A549 treated with GW870086 at 1 μM for 4 hours (cell line): ENCODE measurements at places on chromosomes 7 and 10. TPM values are rescaled to one million over a fixed set of nuclear protein-coding genes. Genes with fewer than 3 reads are reported as not detected.

OR2F2 gene
- total RNA-seq, result not detected in 5 replicates

NME8 gene
- not detected in 5 replicates for total RNA-seq

HYAL4 gene
- total RNA-seq, result 0.07 TPM in 1 of 5 replicates, not detected in the others

CAPZA2 gene
- 107 to 178 TPM (median 126 TPM) in 5 replicates for total RNA-seq

OGDHL gene
- total RNA-seq, result 0.13 to 0.49 TPM (median 0.21 TPM) in 5 replicates

NAT16 gene
- total RNA-seq, result 0.06 to 0.25 TPM (median 0.11 TPM) in 5 replicates

PPRC1 gene
- total RNA-seq, result 44.0 to 59.5 TPM (median 55.9 TPM) in 5 replicates

UPK3BL2 gene
- total RNA-seq, result 1.3 to 3.3 TPM (median 2.3 TPM) in 5 replicates

CDHR3 gene
- 4.0 to 6.3 TPM (median 4.9 TPM) in 5 replicates for total RNA-seq

GRID1 gene
- total RNA-seq, result 0.17 to 0.32 TPM (median 0.29 TPM) in 5 replicates

SEMA4G gene
- total RNA-seq, result 7.5 to 9.3 TPM (median 8.7 TPM) in 5 replicates

RSPH10B2 gene
- 0.06 to 0.09 TPM (median 0.06 TPM) in 3 of 5 replicates, not detected in the others for total RNA-seq

FZD1 gene
- total RNA-seq, result 2.0 to 2.5 TPM (median 2.5 TPM) in 5 replicates

EPHB4 gene
- total RNA-seq, result 38.5 to 44.1 TPM (median 42.9 TPM) in 5 replicates

CTNNA3 gene
- not detected in 5 replicates for total RNA-seq
